ENCODE measurements at places on chromosomes 11 and 22.
A peak's percentile ranks its signal among the peaks of the same experiment; 100 is the strongest.

GRCh38 chr11:119758291-119758690 is 29.3 kb upstream of the NECTIN1 start:
- DNase-seq: no peak

- no peak for DNase-seq
Measured at GRCh38 chr11:44519989-44520737, 45.3 kb upstream of the CD82 start.

DNA sequence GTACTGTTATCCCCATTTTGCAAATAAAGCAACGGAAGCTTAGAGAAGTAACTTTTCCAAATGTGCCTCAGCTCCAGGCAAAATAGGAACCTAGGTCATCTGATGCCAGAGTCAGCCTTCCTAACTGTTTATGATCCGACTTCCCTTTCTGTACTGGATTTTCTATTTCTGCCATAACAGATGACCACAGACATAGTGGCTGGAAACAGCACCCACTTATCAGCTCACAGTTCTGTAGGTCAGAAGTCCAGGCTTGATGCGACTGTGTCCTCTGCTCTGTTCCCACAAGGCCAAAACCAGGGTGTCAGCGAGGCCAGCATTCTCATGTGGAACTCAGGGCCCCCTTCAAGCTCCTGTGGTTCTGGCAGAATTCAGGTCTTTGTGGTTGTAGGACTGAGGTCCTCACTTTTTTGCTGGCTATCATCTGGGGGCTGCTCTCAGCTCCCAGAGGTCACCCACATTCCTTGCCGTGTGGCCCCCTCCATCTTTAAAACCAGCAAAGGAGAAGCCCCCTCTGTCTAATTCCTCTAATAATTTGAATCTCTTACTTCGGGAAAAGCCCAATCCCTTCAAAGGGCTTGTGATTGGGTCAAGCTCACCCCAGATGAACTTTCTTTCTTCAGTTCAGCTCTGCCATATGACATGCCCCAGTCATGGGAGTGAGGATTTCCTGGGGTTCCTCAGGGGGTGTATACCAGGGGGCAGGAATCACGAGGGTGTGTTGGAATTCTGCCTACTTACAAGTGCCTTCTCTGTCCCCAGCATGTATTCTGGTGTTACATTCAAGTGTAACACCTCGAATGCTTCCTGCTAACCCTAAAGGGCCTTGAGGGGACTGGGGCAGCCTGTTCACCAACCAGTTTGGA is 15.3 kb downstream of the KCNJ5 start:
- no peak for DNase-seq

GRCh38 chr22:29470159-29470855 is 9.7 kb upstream of the NEFH start:
- no peak for DNase-seq

GRCh38 chr22:42623301-42623751 is 8.6 kb upstream of the POLDIP3 start:
- no peak for DNase-seq

DNA sequence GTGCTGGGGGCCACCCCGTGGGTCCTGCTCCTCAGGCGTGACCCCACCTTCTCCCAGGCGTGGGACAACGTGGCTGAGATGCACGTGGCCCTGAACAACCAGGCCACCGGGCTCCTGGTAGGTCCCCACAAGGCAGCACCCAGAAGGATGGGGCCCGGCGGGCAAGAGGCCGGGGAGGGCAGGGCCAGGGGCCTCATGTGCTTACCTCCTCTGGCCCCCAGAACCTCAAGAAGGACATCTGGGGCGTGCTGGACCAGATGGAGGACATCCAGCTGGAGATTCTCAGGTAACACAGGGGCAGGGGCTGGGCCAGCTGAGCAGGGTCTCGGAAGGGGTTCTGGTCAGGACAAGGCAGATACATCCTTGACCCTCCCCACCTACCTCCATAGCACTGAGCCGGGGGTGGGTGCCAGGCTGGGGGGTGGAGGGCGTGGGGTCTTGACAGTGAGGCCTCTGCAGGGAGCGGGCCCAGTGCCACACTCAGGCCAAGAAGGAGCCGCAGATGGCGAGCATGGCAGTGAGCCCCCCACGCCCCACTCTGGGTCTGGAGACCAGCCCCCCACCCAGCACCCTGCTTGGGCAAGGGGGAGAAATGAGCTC is 186.3 kb downstream of the IGLL1 start:
- DNase-seq: no peak

GRCh38 chr22:45548991-45549761 is 46.5 kb downstream of the FBLN1 start:
- DNase-seq: peak; percentile 72

DNA sequence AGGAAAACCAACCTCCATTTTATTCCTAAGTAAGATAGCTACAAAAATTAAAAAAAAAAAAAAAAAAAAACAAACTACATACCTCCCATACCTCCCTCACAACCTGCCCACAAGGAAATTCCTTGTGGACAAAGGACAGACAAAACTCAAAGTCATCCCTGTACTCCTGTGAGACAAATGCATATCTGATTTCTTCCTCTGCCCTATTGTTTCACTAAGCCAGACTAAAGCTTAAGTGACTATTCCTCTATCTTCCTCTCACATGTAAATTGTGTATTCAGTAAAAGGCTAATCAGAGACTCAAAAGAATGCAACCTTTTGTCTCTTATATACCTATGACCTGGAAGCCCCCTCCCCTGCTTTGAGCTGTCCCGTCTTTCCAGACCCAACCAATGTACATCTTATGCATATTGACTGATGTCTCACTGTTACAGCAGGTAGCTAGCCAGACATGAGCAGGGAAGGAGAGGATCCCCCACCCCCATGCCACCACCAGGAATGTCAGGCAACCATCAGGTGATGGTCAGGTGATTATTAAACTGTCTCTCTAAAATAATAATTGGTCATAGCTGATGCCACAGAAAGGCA is 289.4 kb downstream of the SBF2 start:
- no peak for DNase-seq

DNA sequence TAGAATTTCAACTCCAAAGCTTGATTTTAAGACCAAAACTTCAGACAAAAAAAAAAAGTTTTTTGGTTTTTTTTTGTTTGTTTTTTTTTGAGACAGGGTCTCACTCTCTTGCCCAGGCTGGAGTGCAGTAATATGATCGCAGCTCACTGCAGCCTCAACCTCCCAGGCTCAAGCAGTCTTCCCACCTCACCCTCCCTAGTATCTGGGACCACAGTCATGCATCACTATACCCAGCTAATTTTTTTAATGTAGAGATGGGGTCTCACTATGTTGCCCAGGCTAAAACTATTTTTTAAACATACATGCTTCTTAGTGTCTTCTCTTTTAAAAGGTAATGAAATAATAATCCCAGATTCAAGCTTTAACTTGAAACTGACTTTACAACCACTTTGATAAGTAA is 35.4 kb upstream of the GRK2 start:
- DNase-seq: no peak

GRCh38 chr11:14218728-14219127 is 140.3 kb downstream of the RRAS2 start:
- no peak for DNase-seq

DNA sequence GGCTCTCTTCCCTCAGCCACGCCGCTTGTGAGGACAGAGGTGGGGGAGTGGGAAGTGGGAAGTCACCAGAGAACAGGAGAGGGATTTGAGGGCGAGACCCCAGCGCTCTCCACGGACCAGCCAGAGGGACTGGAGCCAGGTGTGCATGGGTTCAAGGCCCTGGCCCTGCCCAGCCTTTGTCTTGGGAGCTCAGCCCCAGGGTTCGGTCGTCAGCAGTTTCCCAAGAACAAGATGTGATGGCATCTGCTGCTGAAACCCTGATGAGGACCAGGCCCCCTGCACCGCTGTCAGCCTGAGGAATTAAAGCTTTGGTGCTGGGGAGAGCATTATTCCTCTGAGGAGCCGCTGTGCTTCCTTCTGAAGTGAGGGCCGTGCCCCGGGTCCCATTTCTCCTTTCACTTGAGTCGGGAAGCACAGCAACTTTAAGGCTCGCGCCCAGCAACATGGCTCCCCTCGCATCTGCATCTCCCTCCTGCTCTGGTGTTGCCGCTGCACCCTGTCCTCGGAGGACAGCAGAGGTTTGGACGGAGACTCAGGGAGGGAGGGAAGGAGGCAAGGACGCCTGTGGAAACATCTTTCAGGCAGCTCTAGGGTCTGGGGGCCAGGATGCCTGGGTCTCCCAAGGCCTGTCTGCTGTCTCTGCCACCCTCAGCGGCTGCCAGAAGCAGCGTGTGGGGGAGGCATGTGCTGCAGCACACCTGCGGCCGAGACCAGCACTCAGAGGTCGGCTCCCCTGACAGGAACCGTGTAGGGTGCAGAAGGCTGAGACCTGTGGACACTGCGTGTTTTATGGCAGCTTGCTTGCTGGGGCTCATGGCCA is 3.8 kb downstream of the IFITM5 start:
- DNase-seq: no peak

GRCh38 chr11:34128824-34129223 is 23.4 kb downstream of the NAT10 start:
- no peak for DNase-seq

DNA sequence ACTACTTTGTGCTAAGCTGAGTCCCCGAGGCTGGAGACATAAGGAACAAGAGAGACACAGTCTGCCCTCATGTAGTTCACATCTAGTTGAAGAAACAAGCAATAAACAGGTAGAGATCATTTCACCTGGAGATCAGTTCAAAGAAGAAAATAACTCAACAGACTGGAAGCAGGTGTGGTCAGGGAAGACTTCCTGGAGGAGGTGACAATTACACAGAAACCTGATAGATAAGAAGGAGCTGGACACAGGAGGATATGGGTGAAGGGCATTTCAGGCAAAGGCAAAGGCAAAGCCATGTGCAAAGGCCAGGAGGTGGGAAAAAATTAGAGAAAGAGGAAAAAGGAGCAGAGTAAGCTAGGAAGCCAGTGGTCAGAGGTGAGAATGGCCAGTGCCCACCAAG is 115.6 kb downstream of the MN1 start:
- no peak for DNase-seq

GRCh38 chr22:28115426-28115825 is 196.4 kb upstream of the PITPNB start:
- DNase-seq: no peak

DNA sequence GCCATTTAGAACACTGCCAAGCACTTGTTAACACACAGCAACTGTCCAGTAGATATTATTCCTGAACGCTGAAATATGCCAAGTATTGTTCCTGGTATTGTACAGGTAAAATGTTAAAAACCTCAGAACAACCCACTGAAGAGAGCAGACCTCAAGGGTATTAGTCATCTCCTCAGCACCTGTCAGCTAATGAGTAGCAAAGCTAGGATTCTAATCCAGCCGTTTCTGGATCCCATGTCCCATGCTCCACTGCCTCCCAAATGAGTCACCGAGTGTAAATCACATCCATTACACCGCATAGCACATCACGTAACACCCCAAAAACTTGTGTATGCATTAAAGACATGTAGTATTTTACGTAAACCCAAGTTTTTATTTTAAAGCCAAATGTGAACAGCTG is 705.4 kb upstream of the TENM4 start:
- DNase-seq: peak; percentile 66
